ENCODE measurements at places on chromosomes 3 and 15. TPM values are rescaled to one million over a fixed set of nuclear protein-coding genes. Genes with fewer than 3 reads are reported as not detected.

The ERC2 gene
- total RNA-seq = 87.3 TPM

The TOP2B gene
- 494 TPM for total RNA-seq

The SCAMP5 gene
- total RNA-seq = 70.7 TPM

The LRRC31 gene
- total RNA-seq = not detected

The MORC1 gene
- total RNA-seq = not detected

The CPNE9 gene
- total RNA-seq = 0.31 TPM

The MESP2 gene
- total RNA-seq = not detected

The TIGIT gene
- not detected for total RNA-seq

The LRRIQ4 gene
- total RNA-seq = 0.63 TPM

The RARRES1 gene
- total RNA-seq = 2.5 TPM

The RHOV gene
- total RNA-seq = 8.1 TPM

The MYZAP gene
- total RNA-seq = 0.63 TPM

The AADACL2 gene
- total RNA-seq = not detected

The SCN11A gene
- total RNA-seq = 0.63 TPM

The EPM2AIP1 gene
- 59.2 TPM for total RNA-seq

The NR2E3 gene
- total RNA-seq = not detected

The ARGFX gene
- total RNA-seq = not detected

The MRAS gene
- total RNA-seq = 64.5 TPM

The RLBP1 gene
- 2.2 TPM for total RNA-seq

The ITIH1 gene
- total RNA-seq = not detected

The SLC35G2 gene
- 14.4 TPM for total RNA-seq

The ARHGAP31 gene
- 6.9 TPM for total RNA-seq

The GPR15 gene
- not detected for total RNA-seq

The GALNT15 gene
- 5.0 TPM for total RNA-seq

The CCDC9B gene
- 4.4 TPM for total RNA-seq

The PATL2 gene
- total RNA-seq = 3.4 TPM

The FOXB1 gene
- total RNA-seq = not detected

The METTL6 gene
- 88.6 TPM for total RNA-seq
